ENCODE measurements at places on chromosomes 2 and 18. TPM values are rescaled to one million over a fixed set of nuclear protein-coding genes. Genes with fewer than 3 reads are reported as not detected.

The POLR1A gene
- 26.7 TPM for total RNA-seq

DNA sequence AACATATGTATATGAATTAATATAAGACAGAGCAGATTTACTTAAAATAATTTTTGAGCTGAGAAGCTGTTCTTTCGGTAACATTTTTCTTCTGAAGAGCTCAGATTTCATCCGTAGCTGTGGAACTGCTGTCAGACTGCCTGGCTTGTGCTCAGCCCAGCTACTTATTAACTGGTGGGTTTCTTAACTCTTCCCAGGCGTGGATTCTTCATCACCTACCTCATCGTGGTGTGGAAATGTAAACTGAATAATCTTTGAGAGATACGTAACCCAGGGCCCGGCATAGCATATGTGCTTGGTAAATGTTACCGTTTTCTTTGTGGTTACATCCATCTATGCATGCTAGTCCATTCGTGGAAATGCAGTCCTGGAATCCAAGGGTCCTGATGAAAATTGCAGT lies 145.0 kb downstream of the MCFD2 start:
- DNase-seq: no peak

GRCh38 chr2:105395691-105396090 lies 3.2 kb downstream of the FHL2 start:
- DNase-seq: no peak

The ARPC2 gene
- total RNA-seq: 499 TPM

DNA sequence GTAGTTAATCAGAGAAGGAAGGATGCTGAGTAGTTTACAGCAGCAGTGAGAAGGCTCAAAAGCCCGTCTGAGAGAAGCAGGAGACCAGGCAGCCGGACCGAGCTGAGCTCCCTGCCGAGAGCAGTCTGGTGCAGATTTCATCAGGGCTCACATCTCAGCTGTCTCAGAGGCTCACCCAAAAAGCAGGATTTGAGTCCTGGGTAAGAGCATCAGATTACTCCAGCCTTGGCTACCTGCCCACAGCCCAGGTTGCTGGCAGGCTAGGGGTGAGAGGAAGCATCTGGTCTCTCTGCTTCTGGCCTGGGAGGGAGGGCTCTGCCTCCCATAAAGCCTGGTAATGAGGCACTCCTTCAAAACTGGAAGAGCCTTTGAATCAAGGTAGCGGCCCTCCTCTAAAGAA lies 140.5 kb downstream of the ST6GAL2 start:
- no peak for DNase-seq

All from LHCN-M2 (cell line).